T follicular helper cell (primary cell): ENCODE measurements at places on chromosomes 6 and 20.

DNA sequence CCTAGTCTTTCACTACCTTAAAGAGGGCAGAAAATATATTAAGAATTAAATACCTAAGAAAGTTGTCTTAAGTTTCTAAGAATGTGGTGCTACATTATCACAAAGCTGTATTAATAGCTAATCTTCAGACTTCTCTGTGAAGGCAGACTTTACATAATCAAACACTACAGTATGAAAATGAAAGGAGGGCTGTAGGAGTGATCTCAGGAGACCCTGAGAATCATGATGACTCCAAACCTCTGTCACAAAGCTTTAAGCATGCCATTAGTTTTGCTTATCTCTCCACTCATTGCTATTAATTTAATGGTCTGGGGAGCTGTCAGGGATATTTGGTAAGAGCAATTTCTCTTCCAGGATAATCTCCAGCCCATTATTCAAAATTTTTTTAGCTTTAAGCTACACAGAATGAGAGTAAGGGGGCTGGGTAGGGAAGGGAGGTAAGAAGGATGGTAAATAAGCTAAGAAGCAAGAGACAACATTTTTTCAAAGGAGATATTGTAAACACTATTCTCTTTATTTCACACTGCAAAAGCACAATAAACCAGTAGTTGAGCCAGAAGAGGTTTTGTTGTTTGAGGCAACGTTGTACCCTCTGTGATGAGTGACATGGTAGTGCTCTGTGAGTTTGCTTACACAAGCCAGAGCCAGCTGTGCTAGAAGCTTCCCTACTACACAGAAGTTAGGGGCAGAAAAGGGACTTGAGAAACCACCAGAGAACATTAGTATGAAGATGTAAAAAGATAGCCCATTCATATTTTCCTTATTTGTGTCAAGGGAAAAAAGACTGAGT is 258.8 kb downstream of the GMDS start:
- DNase-seq = no peak

- no peak for DNase-seq
These were observed 11.1 kb downstream of the CRISP1 start for GRCh38 chr6:49855221-49855620.

DNA sequence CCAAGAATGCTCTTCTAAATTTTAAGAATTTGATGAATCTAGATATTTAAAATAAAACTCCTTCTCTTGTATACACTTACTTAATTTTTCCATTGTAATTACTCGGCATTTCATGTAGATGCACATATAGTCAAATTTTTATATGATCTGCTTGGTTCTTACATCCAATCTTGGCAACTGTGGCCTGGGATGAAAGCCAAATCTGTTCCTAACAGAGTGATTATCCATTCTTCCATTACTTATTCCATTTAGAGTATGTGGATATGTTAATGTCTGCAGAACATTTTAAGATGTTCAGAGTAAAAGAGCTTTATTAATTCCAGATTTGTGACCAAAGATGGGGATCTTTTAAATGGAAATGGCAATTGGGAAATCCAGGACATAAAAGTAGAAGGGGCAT is 144.1 kb upstream of the PDE7B start:
- no peak for DNase-seq

GRCh38 chr6:142841915-142842314 is 103.1 kb downstream of the HIVEP2 start:
- DNase-seq = no peak

- DNase-seq = no peak
These were observed 1.8 kb downstream of the GJA1 start for GRCh38 chr6:121436960-121437850.

DNA sequence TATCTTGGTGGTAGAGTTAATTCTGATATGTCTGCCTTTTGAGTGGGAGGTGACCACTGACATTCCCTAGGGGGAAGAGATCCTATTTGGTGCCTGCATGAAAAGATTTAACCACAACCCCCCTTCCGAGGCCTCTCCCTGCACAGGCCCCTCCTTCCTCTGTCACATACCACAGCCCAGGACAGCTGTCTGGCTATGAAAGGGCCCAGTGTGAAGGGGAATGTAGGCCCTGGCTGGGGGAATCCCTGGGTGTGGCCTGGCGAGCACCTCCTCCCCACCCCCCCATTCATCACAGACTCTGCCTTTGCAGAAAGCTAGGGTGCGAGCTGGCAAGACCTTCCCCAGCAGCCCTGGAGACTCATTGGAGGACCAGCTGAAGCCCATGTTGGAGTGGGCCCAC is 27.4 kb upstream of the MAPRE1 start:
- DNase-seq = no peak

DNA sequence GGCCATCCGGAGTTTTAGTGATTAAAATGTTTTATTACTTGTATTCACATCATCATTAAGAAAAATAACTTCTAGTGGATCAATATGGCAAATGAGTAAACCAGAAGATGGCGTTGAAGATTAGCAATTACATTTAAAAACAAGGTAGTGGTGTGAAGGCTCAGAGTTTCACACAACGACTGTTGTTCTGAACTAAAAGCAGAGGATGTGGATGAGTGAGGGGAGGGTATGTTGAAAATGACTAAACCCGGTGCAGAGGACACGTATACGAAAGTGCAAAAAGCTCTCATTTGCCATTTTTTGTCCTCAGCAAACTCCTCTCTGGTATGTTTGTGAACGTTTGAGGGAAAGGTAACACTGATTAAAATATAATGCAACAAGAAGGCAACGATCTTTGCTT is 1.9 kb upstream of the IRF4 start:
- no peak for DNase-seq

- no peak for DNase-seq
These were observed 222.9 kb downstream of the DLL1 start for GRCh38 chr6:170067923-170068360.

GRCh38 chr6:168515376-168515775 is 74.4 kb downstream of the SMOC2 start:
- DNase-seq = no peak

- no peak for DNase-seq
These were observed 395.3 kb downstream of the MAFB start for GRCh38 chr20:40293740-40294139.

DNA sequence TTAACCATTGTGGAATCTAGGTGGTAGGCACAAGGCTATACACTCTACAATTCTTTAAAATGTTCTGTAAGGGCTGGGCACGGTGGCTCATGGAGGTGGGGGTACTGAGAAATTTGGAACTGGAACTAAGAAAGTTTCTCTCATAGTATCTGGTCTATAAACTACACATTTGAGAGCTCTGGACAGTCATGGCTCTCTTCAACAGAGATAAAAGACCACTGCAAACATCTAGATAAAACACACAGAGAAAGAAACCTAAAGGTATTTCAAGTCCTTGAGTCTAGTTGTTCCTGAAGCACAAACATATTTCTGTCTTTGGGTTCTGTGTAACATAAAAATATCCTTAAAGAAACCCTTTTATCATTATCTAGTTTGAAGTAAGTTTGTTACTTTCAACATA is 35.2 kb downstream of the ILRUN start:
- DNase-seq = no peak

DNA sequence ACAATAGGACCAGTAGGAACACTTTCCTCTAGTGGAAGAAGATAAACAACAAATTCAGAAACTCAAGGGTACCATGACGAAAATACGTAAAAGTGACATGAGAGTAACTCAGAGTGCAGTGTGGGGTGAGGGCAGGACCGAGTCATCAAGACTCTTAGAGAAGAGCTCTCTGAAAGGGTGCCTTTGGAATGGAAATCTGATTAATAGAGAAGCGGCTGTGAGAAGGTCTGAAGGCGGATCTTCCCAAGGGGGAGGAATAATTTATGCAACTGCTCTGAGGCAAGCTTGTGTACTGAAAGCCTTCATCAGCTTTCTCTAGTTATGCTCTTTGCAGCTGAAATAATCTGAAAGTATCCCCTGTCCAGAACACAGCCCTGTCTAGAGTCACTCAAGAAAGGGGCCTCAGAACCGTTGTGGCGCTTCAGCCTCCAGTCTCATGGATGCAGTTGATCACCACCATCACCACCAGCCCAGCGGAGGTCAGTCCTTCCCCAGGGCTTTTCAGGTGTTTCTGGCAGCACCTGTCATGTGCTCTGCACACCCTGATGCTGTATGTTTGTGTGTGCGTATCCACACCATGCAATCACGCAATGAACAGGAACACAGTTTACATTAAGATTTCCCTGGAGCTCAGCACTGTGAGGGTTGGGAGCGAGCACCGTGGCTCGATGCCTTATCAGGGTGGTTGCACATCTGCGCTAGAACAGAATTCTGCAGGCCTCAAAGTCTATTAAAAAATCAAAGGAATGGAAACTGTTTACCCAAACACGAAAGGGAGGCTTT is 396.5 kb downstream of the SMOC2 start:
- DNase-seq = no peak

- DNase-seq = no peak
These were observed 55.7 kb downstream of the TMEM242 start for GRCh38 chr6:157267654-157268053.

DNA sequence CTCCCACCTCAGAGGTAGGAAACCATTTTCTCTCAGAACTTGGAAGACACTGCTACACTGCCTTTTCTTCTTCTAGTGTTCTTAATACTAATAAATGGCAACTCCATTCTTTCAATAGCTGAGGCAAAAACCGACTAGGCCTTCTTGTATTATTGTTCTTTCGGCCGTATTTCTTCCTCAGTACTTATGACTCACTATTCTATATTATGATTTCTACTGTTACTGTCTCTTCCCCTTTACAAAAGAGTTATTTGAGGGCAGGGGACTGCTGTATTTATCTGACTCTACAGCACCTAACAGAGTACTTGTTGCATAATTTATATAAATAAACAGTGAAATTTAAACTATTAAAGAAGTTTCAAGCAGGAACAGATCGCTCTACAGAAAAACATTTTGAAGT is 3.1 kb downstream of the DNAAF9 start:
- DNase-seq = no peak

DNA sequence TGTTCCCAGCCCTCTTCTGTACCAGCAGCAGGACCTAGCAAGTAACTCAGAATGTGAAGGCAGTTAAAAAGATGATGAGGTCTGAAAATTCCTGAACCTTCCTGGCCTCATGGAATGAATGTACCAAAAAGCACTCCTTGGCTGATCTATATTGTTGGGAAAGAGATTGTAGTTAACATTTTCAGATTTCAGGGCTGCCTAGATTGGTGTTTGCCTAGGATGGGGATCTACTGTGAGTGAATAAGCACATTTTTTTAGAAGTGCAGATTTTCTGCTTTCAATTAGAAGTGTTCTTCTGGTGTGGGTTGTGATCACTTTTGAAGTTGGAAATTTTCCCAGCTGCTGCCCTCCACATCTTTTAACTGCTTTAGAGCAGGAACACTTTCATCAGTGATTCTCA is 6.2 kb downstream of the MYLIP start:
- DNase-seq = no peak

GRCh38 chr20:36506253-36506652 is 35.1 kb upstream of the MYL9 start:
- DNase-seq = no peak

GRCh38 chr6:88561954-88562315 is 395.8 kb upstream of the CNR1 start:
- no peak for DNase-seq

- DNase-seq = no peak
These were observed 40.5 kb downstream of the HLA-F start for GRCh38 chr6:29763491-29764289.

GRCh38 chr6:45126033-45126432 is 202.1 kb upstream of the RUNX2 start:
- no peak for DNase-seq

- DNase-seq = no peak
These were observed 340.0 kb downstream of the ADGRB3 start for GRCh38 chr6:68975064-68975463.

GRCh38 chr6:108236791-108237190 is 24.0 kb downstream of the SNX3 start:
- no peak for DNase-seq

- no peak for DNase-seq
These were observed 150.2 kb upstream of the RNF217 start for GRCh38 chr6:124812067-124812466.

DNA sequence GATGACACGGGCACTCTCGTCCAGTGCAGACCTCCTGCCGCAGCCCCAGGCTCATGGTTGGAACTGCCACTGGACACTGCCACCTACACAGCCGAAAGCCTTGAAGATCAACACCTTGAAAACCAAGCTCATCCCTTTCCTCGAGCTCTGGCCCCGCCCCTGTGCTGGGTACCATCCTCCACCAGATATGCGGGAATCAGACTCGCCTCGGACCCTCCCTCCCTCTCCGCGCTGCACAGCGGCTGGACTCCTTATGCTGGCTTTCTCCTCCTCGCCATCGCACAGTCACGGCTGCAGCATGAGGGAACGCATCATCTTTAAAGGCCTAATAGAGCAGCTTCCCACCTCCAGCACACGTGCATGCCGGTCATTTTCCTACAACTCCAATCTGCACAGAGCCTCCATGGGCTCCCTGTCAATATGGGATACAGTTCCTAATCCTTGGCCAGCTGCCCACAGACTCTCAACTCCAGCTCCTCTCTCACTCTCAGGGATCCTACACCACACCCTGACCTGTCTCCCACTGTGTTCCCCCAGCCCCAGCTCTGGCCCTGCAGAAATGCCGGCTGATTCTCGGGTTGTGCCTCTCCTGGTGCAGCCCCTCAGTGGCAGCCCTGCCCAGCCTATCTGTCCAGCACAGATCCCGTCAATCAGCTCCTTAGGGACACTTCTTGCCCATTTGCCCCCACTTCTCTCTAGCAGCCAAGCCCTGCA is 23.2 kb downstream of the TXNDC5 start:
- no peak for DNase-seq

- DNase-seq = peak; percentile 37
These were observed 796 bp downstream of the SENP6 start for GRCh38 chr6:75602246-75603105.

- no peak for DNase-seq
These were observed 150.8 kb downstream of the NRN1 start for GRCh38 chr6:5855787-5856470.

DNA sequence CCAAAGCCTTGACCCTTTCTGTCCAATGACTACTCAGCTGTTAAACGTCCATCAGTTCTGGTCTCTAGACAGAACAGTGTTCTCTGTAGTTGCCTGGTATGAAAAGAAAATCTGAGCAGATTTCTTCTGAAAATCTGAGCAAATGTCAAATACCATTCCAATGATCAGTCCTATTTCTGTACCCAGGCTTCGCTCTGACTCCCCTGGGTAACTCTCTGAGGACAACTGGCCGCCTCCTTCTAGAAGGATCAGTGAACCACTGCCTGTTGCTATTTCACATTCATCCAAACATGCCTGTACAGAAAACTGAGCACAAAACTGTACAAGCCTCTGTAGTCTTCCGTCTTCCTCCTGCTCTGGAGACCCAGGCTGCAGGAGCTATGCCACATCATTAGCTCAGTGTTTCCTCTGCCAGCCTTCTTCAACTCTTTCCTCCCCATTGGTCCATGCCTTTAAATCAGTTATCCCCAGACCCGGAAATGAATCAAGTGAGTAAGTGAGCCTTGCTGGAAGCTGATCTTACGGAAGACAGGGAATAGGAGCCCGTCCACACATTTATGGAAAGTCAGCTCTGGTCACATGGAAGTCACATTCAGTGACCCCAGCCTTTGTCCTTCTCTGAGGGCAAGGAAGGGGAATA is 63.3 kb downstream of the DAAM2 start:
- DNase-seq = no peak
